CD4-positive, alpha-beta T cell (primary cell): ENCODE measurements at places on chromosomes 12 and 14.

DNA sequence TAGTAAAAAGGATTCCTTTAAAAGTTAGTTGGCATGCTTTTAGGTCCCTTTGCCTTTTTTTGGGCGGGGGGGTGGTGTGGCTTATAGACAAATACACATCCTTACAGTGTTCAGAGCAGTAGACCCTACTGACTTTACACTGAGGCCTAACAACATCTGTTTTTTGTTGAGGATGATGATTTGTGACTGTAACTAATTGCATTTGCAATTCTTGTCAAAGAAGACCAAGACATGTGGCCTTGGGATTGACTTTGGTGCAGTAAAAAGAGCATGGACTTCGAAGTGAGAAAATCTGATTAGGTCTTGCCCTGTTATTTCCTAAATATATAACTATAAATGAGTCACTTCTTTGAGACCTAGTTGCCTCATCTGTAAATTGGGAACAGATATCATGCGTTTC, 77.3 kb downstream of the TRHDE start:
- DNase-seq: no peak

DNA sequence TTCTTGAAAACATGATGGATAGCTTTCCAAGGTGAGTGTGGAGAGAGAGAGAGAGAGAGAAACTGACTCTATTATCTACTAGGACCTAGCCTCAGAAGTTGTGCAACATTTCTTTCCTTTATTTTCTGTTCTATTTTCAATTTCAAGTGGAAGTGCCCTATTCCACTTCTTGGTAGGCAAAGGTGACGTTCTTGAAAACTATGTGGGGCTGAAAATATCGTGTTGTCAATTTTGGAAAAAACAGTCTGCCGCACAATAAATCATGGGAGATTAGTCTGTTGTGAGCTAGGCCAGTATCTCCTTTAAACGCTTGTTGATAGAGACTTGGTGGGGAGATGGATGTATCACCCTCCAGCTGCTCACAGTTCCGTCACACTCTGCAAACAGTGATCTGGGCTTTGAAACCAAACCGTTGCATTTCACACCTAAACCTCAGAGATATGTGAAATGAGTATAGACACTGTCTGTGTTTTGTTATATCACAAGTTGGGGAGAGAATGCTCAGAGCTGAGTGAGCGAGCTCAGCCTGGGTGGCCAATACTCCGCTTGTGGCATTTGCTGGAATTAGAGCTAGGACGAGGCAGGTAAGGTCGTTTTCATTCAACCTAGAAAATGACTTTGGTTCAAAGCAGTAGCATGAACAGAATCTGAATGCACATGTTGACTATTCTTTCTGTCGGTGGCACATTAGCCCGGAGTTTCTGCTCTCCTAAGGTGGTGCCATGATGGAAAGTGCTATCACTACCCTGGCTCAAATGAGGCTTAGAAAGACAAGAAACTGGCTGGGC, 75.1 kb upstream of the ST8SIA1 start:
- peak; percentile 84 for DNase-seq

DNA sequence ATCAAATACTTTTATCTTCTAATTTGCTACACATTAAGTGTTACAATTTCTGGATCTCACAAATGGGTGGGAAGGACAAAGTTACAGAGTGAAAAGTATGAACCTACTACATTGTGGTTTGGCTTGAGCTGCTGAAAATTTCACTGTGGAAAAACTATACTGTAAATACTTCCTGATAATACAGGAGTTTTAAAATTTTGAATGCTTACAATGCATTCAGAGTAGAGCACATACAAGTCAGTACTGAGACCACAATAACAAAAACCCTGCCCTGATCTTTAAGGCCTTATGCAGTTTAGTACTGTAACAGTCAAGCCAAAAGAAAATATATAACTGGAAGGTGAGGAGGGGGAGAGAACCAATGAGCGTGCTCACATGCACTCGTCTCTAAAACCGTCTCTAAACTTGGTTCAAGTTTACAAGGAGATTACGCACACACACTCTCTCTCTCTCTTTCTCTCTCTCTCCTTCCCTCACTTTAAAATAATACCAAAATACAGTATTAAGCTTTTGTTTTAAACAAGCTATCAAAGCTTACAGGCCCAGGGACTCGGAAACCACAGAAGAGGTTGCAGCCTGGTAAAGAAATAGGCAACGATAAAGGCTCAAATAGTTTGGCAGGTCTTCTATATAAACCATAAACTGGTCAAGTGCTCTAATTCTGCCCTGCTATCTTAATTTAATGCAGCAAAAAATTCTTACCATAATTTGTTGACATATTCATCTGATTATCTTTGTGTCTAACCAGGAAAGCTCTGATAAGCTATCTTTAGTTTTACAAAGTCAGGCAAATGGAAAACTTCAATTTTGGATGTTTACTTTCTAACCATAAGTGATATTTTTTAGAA, 58.0 kb downstream of the ATF7 start:
- no peak for DNase-seq

GRCh38 chr14:76428611-76429010, 52.7 kb downstream of the ESRRB start:
- DNase-seq: no peak

DNA sequence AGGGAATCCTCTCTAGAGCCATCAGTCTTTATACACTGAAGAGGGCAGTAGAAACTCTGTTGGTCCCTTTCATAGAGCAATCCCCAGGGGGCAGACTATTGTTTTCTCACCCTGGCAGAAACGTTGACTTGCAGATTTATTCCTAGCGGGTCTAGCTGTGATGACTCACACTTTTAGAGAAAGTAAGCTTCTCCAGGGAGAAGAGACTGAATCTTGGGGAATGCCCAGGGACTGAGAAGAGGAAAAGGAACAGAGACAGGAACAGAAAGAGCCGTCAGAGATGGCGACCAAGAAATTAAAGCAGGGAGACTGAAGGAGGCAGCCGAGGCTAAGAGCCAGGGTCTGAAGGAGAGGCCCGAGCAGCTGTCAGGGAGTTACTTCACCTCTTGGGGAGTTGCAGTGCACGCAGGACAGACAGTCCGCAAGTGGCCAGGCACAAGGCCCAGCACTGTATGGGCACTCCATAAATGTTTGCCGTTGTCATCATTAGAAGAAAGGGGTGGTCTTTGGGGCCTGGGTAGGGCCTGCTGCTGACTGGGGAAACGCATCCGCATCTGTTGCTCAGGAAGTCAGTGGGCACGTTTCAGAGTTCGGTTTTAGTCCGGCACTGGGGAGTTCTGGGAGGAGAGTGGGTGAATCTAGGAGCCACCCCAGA, 13.0 kb downstream of the PLEKHG6 start:
- DNase-seq: peak; percentile 18

DNA sequence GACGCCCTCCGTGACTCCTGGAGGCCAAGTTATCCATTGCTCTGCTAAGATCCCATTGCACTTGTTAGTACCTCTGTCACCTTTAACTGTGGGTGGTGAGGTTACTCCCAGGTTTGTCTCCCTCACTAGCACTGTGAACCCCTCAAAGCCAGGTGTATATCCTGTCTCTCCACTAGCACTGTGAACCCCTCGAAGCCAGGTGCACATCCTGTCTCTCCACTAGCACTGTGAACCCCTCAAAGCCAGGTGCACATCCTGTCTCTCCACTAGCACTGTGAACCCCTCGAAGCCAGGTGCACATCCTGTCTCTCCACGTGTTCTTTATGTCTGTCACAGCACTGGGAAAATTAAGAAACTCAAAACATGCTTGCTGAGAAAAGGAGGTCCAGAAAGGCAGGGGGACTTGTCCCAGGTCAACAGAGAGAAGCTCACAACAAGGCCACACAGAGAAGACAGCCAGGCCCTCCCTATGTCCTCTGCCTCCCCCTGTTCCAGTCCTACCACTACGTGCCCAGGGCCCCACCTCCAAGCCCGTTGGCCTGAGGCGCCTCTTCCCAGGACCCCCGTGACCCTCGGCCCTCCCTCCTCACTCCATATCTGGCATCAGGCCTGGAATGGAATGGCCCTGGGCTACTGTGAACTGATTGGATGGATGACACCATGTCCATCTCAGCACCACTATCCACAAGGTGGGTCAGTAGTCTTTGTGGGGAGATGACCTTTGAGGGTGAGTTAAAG, 26.4 kb upstream of the FKBP4 start:
- peak; percentile 25 for DNase-seq

GRCh38 chr14:86707071-86707470, 1177.1 kb downstream of the FLRT2 start:
- no peak for DNase-seq

GRCh38 chr14:57845802-57846531, 19.9 kb downstream of the SLC35F4 start:
- no peak for DNase-seq

DNA sequence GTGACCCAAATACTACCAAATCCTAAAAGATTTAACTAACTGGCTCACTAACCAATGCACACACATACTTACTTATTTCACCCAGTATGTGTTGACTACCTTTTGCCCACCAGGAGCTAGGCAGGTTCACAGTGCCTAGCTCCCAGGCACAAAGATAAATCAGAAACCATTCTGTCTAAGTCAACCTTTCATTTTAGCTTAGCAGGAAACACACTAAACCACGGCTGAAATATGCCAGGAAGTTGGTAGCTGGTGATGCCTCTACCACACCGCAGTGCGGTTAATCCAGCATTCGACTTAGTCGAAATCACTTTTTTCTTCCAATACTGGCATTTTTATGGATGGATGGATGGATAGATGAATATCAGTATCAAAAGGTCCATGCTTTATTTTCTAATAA, 597.7 kb downstream of the DIO2 start:
- no peak for DNase-seq

DNA sequence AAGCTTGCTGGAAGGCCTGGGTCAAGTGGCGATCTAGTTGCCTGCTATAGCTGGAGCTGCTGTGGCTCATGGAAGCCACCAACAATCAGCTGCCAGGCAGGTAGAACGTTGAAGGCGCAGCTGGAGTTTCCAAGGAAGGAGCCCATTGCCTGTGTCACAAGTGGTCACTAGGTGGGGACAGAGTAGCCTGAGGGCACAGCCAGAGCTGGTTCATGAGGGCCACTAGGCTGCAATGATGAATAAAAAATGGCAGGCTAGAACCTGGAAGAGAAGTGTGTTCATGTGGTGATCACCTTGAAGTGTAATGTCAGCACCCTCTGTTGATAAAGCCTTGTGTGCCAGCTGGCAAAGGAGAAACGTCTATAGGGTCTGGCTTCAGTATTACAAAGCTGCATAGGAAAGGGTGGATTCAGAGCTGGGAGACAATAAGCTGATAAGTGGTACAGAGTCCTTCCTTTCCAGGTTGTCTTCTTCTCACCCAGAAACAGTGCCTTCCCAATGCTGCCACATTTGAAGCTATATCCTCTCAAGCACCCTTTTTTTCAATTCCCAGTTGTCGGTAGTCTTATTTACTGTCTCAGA, 165.8 kb downstream of the EMP1 start:
- peak; percentile 9 for DNase-seq

GRCh38 chr12:104669851-104670337, 213.1 kb downstream of the CHST11 start:
- DNase-seq: no peak

GRCh38 chr14:73173092-73173735, 36.9 kb downstream of the PSEN1 start:
- no peak for DNase-seq

DNA sequence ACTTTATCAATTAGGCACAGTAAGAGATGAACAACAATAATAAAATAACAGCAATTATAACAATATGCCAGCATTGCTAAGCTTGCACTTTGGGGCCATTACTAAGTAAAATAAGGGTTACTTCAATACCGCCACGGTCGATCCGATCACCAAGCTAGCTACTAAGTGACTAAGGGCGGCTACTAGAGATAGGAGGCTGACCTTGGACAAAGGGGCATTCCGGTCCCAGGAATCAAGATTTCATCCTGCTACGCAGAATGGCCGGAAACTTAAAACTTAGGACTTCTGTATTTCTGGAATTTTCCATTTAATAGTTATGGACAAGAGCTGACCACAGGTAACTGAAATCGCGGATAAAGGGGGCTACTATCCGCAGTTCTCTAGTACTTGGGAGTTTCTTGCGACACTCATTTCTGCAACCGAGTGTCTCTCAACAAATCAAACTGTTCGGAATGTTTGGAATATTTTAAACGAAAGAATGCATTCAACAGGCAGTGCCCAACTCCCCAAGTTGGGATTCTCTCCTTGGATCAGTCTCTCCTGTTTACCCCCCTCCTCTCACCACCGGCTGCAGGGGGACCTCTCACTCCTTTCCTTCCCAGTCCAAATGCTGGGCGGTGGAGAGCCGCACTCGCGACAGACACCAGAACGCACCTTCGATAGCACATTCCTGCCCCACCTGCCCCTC, 650 bp downstream of the HEBP1 start:
- DNase-seq: no peak

- no peak for DNase-seq
Observed at GRCh38 chr14:29278301-29279263, 512.0 kb downstream of the FOXG1 start.

DNA sequence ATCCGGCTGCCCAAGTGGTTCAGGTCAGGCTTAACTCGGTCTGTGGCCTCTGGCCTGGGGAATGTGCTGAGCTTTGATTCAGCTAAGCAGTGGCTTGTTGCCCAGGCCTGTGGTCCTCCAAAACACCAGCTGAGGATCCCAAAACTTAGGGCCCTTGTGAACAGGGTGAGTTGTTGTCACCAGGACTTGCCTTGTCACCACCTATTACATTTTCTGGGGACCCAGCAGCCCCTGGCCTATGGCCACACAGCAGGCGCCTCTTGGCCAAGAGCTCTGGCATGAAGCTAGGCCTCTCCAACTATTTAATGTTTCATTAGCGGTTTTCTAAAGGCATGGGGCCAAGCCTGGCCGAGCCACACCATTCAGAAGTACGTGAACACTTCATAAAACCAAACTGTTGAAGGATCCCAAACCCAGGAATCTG, 343.7 kb downstream of the CACNA1C start:
- no peak for DNase-seq

GRCh38 chr14:64061115-64061514, 208.3 kb downstream of the SYNE2 start:
- DNase-seq: no peak

DNA sequence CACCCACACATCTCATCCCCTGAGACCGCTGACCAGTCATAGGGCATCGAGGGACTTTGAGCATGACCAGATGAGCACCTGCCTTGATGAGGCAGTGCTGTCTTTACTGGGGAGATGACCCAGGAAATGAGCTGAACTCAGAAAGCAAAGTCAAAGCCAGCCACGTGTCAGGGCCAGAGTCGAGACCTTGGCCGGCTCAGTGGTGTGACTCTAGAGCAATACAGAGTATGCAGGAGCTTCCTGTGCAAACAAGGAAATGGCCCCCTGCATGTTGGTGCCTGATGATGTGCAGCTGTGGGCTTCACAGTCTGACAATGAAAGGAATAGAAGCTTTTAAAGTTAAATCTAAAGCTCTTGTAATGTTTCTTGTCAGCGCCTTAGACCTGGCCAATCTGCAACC, 332.9 kb downstream of the PCNX1 start:
- no peak for DNase-seq

- no peak for DNase-seq
Observed at GRCh38 chr12:107449891-107450290, 235.7 kb upstream of the PWP1 start.

GRCh38 chr12:125684968-125685790, 619.9 kb downstream of the AACS start:
- DNase-seq: no peak
